Activated naive CD4-positive, alpha-beta T cell treated with anti-CD3 and anti-CD28 coated beads, Interleukin-2, amount 10 ng/mL, durations not matched to agents 7 days and 5 days (primary cell): ENCODE measurements at places on chromosomes 6 and 20.

GRCh38 chr20:64107736-64108457, 532 bp upstream of the NPBWR2 start:
- DNase-seq = peak; percentile 16

DNA sequence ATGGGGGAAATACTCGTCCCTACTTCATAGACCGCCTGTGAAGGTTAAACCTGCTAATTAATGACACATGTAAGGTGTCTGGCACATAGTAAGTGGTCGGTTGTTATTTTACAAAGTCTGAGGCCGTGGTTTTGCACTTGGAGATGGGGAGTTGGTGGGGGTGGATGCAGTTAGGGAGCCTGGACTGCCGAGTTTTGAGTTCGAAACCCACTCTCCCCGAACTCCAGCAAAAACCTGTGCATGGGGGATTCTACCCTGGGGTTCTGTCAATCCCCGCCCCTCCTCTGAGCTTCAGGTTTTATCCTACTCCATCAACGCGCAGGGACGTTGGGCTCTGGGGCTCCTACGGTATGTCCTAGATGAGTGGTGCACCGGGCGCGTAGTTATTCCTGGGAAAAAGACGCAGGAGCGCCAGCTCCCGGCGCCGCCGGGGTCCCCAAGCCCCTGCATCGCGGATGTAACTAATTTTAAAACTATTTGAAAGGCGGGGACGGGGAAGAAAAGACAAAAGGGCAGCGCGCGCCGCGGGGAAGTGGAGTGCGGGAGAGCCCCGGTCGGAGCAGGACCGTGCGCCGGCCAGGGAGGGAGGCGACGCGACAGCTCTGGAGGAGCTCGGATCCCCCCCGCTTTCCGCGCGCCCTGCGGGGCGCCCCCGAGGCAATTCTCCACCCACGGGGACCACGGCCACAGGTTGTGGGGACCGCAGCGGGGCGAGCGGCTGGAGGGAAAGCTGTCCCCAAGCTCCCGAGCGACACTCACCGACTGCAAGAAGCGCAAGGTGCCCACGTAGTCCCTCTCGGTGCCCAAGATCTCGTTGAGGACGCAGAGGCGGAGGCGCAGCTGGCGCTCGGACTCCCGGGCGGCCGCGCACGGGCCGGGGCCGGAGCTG, 672 bp downstream of the PREX1 start:
- DNase-seq = peak; percentile 51

- no peak for DNase-seq
Observed at GRCh38 chr6:112311950-112312547, 35.1 kb upstream of the RFPL4B start.

- no peak for DNase-seq
Observed at GRCh38 chr6:164035900-164036485, 621.5 kb downstream of the QKI start.

- no peak for DNase-seq
Observed at GRCh38 chr6:31011153-31011552, 879 bp downstream of the MUC22 start.

GRCh38 chr6:28264834-28265401, 2.0 kb upstream of the ZSCAN26 start:
- DNase-seq = no peak

- DNase-seq = no peak
Observed at GRCh38 chr6:148817689-148818088, 70.9 kb downstream of the UST start.

DNA sequence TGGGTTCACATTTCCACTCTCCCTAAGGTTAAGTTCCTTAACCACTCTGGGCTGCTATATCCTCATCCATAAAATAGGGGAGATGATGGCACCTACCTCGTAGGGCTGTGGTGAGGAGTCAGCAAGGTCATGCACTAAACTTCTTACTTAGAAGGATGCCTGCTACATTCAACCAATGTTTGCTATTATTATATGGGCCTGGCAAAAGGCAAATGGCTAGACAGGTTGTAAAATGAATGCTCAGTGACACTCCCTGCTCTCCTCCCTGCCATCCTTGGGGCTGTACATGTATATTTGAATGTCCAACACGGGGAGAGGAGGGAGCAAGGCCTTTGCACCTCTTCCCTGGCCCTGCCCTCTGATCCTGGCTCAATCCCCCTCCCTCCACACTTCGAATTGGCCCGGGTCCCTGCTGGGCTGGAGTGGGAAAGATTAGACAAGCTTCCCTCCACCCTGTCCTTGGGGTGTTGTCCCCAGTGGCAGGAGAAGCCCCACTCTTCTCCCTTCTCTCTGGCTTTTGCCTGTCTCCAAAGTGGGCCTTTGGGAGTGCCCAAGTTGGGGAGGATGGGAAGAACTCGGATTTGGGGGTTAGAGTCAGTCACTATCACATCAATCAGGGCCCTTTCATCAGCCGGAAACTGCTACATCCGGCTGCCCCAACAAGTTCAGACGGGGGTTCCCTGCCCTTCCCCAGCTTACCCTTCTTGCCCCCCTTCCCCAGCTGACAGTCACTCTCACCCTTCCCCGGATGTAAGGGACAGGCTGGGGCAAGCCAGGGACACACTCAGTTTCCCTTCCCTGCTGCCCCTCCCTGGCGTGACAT, 36.3 kb upstream of the VEGFA start:
- DNase-seq = peak; percentile 69

DNA sequence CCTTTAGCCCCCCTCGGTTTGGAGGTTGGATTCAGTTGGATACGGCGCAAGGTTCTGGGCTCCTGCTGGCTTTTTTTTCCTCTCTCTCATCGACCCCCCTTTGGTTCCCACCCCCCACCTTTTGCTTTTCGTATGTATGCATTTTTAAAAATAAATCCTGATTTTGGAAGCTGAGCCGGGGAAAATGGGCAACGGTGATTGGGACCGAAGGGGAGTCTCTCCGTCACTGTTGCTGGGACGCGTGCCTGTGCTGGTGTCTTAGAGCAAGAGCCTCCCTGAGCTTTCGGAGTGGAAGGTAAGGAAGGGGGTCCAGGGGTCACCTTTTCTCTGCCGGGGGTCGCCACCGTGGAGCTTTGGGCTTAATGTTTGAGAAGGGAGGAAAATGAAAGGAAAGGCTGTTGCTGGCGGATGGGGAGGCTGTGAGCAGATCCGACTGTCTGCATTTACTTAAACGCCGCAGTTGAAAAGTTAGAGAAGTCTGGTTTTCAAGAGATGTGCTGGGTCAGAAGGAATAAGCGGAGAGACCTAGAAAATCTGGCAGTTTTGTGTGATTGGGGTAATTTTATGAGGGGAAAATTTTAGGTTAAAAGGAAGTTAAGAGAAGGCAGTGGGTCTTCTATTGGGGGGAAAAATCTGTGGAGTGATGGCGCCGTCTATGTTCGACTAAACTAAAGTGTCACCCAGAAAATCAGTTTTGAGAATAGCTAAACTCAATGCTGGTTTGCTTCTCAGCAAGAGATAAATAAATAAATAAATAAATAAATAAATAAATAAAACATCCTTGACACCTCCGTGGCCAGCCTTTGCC, 828 bp downstream of the ADGRB3 start:
- DNase-seq = peak; percentile 20

DNA sequence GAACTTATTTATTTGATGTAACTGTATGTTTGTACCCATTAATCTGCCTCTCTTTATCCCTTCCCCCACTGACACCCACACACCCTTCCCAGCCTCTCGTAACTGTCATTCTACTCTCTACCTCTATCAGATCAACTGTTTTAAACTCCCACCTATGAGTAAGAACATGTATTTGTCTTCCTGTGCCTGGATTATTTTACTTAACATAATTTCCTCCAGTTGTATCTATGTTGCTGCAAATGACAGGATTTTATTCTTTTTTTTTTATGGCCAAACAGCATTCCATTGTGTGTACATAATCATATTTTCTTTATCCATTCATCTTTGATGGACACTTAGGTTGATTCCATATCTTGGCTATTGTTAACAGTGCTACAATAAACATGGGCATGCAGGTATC, 49.3 kb downstream of the PHACTR2 start:
- no peak for DNase-seq

GRCh38 chr20:16942756-16943155, 194.6 kb downstream of the OTOR start:
- DNase-seq = no peak

- no peak for DNase-seq
Observed at GRCh38 chr6:155349129-155349528, 34.8 kb upstream of the TFB1M start.

- no peak for DNase-seq
Observed at GRCh38 chr6:12350644-12351170, 60.5 kb downstream of the EDN1 start.

DNA sequence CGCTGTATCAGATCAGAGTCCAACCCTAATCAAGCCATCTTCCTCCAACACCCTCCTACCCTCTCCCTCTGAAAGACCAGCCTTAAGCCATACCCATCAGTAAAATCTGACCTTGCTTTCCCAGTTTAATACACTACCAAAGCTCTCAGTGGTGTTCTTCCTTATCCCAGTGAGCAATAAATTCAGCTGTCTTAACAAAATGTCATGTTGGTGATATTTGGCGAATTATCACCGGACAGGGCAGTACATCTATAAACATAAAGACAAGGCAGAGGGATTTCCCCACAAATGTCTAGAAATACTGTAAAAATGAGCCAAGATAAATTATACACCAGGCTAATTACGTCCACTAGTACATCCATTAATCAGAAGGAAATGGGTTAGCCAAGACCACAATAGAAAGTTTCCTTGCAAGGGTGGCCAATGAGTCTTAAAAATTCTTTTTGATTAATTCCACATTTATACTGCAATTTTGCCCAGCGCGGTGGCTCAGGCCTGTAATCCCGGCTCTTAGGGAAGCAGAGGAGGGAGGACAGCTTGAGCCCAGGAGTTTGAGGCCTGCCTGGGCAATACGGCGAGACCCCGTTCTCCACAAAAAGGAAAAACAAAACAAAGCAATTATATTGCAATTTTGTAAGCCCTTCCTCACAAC, 905 bp downstream of the RARS2 start:
- no peak for DNase-seq

DNA sequence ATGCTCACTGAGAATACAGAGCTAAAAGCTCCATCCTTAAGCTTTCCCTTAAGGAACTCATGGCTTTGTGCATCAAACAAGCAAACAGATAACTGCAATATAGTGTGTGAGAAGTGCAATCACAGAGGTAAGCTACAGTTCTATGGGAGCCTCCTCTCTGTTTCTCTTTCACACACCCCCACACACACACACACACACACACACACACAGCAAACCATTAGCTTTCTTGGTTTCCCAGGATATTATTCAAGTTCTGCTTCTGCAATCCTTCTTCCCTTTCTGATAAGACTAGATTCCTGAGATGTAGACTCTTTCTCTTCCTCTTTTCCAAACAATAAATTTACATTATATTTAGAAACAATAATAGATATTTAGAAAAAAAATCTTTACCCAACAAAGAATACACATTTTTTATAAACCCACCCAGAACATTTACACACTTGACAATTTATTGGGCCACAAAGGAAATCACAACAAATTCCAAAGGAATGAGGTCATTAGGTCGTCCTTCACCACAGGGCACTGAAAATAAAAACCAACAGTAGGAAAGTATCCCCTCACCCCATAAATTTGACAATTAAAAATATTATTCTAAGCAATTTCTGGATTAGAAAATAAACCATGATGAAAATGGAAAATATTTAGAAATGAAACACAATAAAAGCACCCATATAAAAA, 9.3 kb upstream of the GFOD1 start:
- no peak for DNase-seq

- no peak for DNase-seq
Observed at GRCh38 chr20:63483834-63484233, 11.4 kb upstream of the KCNQ2 start.

DNA sequence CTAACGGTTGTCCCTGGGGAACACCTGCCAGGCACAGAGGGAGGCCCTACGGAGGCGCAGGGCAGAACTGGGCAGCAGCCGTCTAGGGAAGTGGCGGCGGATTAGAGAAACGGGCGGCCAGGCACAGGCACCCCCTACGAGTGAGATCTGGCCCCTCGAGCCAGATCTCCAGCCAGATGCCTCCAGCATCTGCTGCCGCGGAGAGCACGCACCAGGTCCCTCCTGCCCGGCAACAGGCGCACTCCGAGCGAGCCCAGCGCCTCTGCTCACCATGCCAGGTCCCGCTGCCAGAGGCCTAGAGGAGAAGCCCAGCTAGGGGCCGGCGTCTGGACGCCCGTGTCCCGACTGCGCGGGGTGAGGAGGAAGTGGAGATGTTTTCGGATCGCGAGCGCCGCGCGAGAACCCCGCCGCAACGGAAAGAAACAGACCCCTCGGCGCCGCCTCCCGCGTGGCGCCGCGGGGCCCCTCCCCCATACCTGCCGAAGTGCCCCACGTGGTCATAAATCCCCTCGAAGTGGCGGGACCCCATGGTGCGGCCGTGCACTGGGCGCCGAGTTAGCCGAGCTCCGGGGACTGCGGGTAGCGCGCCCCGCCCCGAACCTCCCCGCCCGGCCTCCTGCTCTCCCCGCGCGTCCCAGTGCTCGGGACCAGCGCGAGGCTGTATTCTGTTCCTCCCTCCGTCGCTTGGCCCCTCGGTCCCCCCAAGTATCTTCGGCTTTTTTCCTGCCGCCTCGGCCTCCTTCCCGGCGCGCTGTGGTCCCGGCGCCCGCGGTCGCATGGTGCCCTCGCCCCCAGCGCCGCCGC, at the start of gene SLC22A16:
Gene SLC22A16 (minus strand): TSS at position 568 of the 804 bp plus-strand sequence. CDS start 39 bp downstream, at position 529.
- no peak for DNase-seq

GRCh38 chr6:46056906-46057529, 41.4 kb upstream of the CLIC5 start:
- no peak for DNase-seq

GRCh38 chr20:44069203-44070011, 117.6 kb downstream of the JPH2 start:
- peak; percentile 83 for DNase-seq

DNA sequence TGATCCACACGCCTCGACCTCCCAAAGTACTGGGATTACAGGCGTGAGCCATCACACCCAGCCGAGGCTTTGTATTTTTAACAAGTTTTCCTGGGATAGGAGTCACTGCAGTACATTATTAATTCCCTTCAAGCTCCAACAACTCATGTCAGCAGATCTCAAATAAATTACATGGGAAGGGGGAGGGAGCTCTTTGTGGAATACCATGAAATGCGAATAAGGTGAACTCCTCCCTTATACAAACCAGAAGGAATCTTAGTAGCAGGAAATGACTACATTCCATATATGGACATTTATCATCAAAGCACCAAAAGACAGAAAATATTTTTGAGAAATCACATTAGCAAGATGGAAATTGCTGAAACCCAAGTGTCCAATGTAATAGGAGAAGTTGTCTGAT, 2.9 kb downstream of the GSS start:
- no peak for DNase-seq
